Activated naive CD4-positive, alpha-beta T cell treated with anti-CD3 and anti-CD28 coated beads, Interleukin-2, amount 50 U/mL, for 72 hours (primary cell): ENCODE measurements at places on chromosomes 1 and 21. TPM values are rescaled to one million over a fixed set of nuclear protein-coding genes. Genes with fewer than 3 reads are reported as not detected.

DNA sequence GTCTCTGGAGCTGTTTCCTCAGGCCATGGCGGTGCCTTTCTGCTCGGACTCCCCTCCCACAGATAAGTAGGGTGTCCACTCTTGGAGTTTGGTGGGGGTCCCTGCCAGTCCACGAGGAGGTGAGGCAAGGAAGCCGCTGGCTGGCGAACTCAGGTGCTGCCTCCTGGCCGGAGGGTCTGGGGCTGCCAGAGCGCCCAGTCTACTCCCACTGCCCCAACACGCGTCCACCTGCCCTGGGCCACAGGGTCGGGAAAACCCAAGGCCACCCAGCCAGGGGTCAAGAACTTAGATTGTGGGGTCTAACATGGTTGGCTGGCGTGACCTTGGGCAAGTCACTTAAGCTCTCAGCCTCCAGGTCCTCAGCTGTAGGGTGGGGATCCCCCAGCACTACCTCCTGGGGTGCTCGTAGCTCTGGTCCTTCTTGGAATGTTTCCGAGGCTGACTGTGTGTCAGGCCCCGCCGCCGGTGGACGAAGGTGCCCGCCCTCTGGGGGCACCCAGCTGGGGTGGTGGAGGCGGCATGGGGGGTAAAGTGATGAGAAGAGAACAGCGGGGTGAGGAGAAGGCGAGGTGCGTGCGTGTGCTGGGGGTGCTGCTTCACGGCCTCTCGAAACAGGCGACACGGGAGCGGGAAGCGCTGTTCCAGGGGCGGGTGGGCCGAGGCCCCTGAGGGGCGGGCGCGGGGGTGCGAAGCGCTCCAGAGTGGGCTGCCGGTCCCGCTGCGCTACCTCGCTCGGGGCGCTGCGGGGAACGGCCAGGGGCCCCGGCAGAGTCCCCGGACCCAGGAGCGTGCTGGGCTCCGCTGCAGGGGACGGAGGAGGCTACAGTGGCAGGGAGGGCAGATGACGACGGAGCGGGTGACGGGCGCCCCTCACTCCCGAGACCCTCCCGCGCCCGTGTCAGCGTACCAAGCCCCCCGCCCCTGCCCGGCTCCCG lies 1.2 kb downstream of the SH2D5 start:
- DNase-seq = no peak

GRCh38 chr1:185158800-185159199 lies 1.8 kb downstream of the SWT1 start:
- no peak for DNase-seq

Gene CD247
- total RNA-seq = 118 TPM

GRCh38 chr1:56105397-56105796 lies 474.0 kb downstream of the PLPP3 start:
- DNase-seq = no peak

Gene SLC6A9
- total RNA-seq = 5.1 TPM

GRCh38 chr1:62962014-62962812 lies 178.3 kb downstream of the ATG4C start:
- no peak for DNase-seq

- DNase-seq = no peak
Measured at GRCh38 chr21:44537930-44538911, 1.8 kb downstream of the KRTAP10-1 start.

- no peak for DNase-seq
Measured at GRCh38 chr1:204544321-204544720, 28.1 kb downstream of the MDM4 start.

DNA sequence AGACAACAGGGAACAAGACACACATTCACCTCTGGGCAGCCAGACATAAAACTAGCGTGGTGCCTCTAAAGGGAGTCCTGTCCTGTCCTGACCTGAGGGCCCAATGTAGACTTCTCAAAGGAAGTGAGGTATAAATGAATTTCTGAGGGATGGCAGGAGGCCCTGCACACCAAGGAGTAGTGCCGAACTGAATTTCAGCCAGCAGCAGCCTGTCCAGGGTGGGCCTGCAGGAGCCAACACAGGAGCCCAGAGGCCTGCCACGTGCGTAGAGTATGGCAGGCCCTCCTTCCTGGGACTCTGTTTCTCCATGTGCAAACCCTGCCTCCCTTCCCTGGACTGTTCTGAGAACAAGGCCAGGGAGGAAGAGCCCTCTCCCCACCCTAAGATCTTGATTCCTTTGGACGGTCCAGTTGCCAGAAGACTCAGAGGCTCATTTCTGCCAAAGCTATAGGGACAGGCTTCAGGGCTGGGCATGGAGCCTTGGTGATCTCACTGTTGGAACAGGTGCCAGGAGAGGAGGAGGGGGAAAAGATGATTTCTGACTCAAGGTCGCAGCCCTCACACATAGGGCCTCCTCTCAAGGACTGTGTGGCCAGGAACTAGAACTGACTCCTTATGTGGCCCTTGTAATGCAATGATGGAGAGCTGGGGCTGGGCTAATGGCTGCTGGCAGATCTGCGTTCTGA lies 1.8 kb upstream of the FABP3 start:
- DNase-seq = no peak

DNA sequence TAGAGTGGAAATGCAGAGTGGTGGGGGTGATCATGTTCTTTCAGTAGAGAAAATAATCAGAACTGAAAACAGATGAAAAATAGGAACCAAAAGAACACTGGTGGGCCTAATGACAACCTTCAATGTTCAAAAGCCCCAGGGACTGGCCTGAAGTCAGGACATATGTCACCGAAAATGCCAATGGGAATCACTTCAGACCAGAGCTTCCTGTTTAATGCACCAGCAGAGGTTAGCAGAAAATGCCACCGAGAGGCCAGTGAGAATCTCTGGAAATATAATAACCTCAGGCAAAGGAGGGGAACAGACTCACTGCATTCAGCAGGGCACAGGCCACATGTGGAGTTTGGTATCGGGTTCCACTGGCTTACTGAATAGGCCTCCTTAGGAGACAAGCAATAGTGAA lies 15.9 kb upstream of the CD58 start:
- no peak for DNase-seq

GRCh38 chr1:83626603-83627002 lies 372.3 kb downstream of the TTLL7 start:
- DNase-seq = no peak

DNA sequence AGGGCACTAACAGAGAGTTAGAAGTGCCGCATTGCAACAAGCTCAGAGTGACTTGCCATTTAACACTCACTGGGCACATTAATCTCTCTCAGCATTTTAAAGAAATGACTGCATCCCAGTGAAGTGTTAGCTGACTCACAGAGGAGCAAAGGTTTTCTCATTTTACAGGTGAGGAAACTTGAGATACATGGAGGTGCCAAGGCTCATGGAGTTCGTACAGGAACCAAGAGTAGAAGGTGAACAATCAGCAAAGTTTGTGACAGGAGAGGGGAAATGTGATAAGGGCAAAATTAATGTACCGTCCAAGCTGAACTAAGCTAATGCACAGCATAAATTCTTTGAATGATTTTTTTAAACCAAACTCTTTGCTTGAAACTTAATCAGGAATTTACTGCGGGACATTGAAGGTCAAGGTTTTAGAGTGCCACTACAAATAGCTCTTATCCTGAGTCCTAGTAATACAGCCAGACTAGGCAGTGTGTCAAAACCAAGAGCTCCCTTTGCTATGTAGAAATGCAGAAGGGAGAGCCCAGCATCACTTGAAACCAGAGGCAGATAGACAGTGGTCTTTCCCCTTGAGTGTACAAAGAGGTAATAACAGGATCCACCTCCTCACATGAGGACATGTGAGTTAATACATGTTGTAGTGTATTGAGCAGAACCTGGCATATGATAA lies 22.4 kb upstream of the NTPCR start:
- DNase-seq = no peak

DNA sequence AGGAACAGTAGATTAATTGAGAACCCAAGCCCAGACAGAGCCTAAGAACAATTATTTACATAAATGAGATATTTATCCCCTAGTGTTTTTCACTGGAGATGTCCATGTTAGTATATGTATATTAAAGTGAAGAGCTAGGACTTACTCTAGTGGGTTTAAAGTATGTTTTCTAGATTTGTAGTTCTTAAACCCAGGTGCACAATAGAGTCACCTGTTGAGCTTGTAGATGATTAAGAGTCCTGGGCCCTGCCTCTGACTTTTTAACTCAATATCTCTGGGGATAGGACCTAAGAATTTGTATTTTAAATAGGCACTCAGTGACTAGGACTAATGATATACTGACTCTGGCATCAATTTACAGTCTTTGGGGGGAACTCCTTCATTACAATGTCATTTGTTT lies 112.8 kb downstream of the DNAH14 start:
- DNase-seq = no peak

DNA sequence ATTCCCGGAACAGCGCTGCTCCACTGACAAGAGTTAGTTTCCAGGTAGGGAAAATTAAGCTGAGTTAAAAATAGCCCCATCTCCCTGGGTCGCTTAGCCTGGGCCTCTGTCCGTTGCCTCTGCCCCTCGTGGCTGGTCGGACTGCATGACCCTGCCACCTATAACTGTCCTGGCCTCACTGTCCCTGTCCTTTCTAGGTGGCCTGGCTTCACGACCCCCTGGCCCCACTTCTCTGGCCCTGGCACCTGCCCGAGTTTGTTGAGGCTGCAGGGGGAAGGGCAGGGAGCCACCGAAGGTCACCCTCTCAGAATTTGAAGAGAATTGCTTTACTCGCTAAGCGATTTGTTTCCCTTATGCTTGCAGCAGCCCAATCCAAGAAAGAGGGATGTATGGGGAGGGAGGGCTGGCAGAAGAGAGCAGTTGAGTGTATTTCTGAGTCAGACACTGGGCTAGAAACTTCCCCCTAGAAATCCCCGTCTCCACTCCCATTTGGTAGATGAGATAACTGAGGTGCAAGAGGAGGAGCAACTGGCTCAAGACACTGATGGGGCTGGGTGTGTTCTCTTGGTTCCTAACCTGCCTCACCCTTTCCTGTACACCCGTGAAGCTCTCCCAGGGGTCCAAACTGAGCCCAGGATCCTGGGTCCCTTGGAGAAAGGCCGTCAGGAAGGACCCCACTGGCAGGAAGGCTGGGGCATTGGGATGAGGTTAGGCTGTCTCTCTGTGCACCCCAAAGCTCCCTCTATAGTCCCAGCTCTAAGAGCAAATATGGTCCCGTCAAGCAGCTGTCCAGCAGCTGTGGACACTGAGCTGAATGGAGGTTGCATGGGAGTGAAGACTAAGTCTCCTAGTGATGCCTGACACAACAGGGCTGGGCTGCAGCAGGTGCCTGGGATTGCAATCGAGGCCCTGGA lies 2.9 kb upstream of the EDN2 start:
- no peak for DNase-seq

- DNase-seq = no peak
Measured at GRCh38 chr21:32978331-32979270, 47.1 kb upstream of the OLIG2 start.

DNA sequence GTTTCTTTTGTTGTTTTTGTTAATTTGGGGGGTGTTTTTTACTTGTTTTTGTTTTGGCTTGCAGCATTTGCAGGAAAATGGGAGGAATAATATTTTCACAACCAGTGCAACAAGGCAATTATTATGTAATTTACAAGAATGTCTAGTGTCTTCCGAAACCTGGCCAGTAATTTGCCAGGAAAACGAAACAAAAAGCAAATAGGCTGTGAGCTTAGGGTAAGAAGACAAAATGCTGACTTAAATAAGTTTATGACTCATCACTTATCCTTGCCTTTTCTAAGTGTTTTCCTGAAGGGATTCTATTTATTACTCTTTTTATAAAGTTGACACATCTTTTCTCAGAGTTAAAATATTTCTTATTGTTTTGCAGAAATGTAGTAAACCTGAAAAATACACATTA lies 49.8 kb downstream of the KCNT2 start:
- no peak for DNase-seq

Gene KRTAP19-3
- not detected for total RNA-seq

- no peak for DNase-seq
Measured at GRCh38 chr1:65151641-65152040, 3.6 kb downstream of the AK4 start.

- no peak for DNase-seq
Measured at GRCh38 chr21:42174173-42174572, 44.8 kb upstream of the ABCG1 start.

Gene AURKAIP1
- 122 TPM for total RNA-seq

Gene TUT4
- 81.0 TPM for total RNA-seq

- DNase-seq = no peak
Measured at GRCh38 chr1:57471995-57472394, 48.1 kb upstream of the DAB1 start.

GRCh38 chr21:43949499-43950208 lies 62.5 kb upstream of the TRAPPC10 start:
- DNase-seq = no peak

DNA sequence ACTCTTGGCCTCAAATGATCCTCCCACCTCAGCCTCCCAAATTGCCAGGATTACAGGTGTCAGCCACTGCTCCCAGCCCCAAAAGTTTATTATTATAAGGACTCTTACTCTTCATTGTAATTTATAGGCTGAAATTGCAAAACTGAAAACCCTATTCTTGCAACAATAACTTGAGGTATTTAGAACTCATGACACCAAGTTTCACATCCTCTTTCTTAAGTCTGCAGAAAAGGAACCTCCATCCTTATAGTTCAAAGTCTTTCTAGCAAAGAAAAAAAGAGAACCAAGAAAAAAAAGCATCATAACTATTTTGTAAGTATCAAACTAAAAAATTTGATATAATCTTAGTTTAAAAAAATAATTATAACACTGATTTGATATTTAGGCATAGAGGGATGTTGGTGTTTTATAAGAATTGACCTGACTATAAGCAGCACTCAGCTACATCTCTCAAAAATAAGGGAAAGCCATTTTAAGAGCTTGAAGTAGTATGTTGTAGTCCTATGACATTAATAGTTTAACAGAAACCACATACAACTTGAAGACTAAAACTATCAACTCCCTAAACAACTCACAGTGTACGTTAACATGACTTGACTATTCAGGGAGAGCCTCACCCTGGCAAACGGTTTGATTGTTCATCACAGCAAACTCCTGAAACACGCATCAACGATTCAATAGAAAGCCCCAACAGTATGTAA lies 122.4 kb downstream of the AKT3 start:
- no peak for DNase-seq

- DNase-seq = no peak
Measured at GRCh38 chr1:236207121-236207520, 64.8 kb downstream of the GPR137B start.

Gene ELK4
- 91.3 TPM for total RNA-seq

GRCh38 chr1:222644636-222644980 lies 26.7 kb downstream of the MIA3 start:
- DNase-seq = no peak

DNA sequence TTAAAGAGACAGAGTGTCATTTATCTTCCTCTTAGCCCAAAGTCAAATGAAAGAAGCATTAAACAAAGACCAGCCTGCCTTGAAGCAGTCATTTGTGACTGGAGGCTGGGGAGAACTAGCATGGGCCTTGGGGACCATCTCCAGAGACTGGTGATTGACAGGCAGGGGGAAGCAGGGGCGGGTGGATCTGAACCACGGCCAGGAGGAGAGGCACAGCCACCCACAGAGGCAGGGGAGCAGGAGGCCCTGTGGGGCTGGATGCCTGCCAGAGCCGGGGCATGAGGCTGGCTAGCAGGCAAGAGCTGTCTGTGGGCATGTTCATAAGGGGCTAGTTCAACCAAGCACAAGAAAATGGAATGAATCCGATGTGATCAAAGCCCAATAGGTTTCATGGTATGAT lies 73.9 kb downstream of the PLXNA2 start:
- no peak for DNase-seq

Gene PINK1
- total RNA-seq = 2.5 TPM

Gene MROH7
- 0.53 TPM for total RNA-seq

- no peak for DNase-seq
Measured at GRCh38 chr1:18578271-18578670, 52.4 kb upstream of the PAX7 start.

- DNase-seq = no peak
Measured at GRCh38 chr1:219906924-219907771, 21.2 kb downstream of the SLC30A10 start.

GRCh38 chr1:78549891-78550290 lies 59.1 kb downstream of the PTGFR start:
- DNase-seq = no peak

- DNase-seq = no peak
Measured at GRCh38 chr21:15015622-15016471, 49.0 kb downstream of the NRIP1 start.

Gene GBP5
- 151 TPM for total RNA-seq
